Stimulated activated CD4-positive, alpha-beta T cell treated with anti-CD3 and anti-CD28 coated beads, Interleukin-4, amount 100 ng/mL, for 48 hours (primary cell): ENCODE measurements at places on chromosomes 3 and 15.

GRCh38 chr3:115108614-115109013, 38.5 kb downstream of the ZBTB20 start:
- no peak for DNase-seq

DNA sequence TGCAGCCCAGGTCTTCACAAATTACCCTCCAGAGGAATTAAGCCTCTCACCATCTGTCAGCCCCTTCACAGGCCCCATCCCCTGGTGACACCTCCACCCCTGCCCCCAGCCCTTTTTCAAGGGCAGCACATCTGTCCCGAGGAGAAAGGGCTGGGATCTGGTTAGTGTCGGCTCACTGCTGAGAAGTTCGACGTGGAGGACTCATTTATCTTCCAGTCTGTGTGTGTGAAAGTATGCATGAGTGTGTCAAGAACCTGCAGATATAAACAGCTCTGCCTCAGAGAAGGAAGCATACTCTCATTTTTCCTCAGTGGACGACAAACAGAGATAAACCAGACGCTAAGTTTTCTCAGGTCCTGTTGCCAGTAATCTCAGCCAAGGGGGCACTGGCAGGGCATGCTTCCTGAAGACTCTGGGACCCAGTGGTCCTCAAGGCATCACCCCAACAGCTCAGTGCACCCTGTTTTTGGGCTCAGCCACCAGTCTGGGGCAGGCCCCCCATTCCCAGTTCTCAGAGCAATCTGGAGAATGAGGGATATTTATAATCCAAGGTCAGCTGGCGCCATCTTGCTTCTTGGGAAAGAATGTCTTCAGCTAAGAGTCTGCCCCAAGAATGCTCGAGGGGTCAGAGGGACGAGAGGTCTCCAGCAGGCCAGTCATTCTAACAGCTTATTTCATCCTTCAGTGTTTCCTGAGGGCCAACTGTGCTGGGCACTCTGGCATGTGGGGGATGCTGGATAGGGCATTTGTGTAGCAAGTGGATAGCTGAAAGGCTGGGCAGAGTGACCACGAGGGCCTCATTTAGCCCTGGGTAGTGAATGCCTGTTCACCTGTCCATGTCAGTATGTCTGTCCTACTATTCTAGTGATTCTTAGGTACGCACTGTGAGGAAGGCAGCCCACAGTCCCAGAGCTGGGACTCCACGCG, 73.6 kb downstream of the ADCY5 start:
- DNase-seq, result no peak

DNA sequence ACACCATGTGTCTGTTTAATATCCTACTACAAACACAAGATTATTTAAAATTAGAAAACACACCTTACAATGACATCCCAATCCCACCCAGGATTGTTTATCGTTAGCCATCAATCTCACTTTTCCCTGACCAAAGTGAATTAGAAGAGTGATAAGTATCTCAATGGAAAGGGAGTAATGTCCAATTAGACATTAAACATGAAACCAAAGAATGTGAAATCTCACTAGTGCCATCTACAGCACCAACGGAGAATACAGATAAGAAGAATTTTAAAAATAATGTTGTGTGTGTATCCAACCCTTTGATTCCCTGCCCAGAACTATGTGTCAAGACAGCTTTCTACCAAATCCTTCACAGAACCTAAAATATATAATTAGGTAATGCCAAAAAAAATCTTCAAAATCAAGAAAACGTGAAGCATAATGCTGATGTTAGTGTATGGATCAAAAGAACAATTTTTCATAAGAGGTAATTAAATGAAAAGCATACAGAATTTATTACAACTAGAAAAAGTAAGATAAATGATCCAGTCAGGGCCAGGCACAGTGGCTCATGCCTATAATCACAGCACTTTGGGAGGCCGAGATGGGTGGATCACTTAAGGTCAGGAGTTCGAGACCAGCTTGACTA, 64.2 kb downstream of the SCAPER start:
- no peak for DNase-seq

DNA sequence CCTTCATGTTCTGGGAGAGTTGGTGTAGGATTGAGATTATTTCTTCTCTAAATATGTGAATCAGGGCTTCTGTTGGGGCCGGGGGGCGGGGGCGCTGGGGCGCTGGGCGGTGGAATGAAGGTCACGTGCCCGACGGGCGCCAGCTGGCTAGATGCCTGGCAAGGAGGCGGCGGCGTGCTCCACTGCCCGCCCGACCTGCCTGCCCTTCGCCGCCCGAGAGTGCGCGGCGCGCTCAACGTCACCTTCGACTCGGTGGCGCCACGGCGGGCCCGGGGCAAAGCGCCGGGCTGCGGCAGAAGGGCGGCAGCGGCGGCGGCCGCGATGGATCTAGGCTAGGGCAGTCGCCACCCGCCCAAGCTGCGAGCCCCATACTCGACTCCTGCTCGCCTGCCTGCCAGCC, 47.0 kb upstream of the LHFPL4 start:
- DNase-seq, result peak; percentile 16

DNA sequence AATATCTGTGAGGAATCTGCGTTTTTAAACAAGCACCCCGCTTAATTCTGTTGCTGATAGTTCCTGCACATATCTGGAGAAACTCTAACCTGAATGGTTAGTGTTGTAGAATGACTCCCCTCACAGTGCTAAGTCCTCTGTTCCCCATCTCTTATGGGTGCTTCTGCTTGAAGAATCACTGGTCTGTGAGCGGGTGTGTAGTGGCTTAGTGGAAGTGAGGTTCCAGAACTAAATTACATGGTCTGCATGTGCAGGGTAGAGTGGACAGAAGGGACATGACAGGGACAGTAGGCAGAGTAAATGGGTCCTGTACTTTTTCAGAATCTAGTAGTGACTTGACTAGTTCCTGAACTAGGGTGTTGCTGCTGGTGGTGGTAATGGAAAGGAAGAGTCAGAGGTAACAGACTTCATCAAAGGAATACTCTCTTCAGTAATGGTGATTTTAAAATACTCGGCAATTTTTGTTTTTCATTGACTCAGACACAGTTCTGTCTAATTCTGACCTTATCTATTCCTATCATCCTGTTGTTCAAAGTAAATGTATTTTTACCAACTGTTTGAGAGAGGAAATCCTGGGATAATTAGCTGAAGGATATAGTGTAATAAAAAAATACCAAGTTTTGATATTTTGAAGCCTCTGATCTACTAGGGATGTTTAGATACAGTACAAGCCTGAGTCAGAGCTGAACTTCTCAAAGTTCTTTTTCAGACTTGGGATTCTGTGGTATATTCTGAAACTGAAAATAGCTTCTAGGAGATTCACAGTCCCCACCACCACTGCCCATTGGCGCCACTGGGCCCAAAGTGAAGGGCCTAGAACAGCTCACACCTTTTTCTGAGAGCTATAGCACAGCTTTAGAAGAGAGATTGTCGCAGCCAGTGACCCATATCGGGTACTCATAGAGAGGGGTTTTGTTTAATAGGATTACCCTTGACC, 55.5 kb downstream of the FNDC3B start:
- DNase-seq, result no peak

GRCh38 chr15:85439996-85440395, 59.6 kb downstream of the AKAP13 start:
- no peak for DNase-seq

DNA sequence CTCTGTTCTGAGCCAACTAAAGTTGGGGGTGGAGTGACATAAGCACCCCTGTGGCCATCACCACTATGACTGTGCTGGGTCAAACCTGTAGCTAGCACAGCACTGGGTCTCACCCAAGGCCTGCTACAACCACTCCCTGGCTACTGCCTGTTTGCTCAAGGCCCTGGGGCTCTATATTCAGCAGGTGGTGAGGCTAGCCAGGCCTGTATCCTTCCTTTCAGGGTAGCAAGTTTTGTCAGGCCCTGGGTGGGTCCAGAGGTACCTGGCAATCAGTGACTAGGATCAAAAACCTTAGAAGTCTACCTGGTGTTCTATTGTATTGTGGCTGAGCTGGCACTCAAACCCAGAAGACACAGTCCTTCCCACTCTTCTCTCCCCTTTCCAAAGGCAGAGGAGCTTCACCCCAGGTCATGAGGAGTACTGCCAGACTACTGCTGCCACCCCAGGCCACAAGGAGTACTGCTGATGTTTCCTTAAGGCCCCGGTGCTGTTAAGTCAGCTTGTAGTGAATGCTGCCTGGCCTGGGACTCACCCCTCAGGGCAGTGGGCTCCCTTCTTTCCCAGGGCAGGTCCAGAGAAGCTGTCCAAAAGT, 170.8 kb downstream of the IGSF11 start:
- no peak for DNase-seq

GRCh38 chr15:89326316-89326715, 8.3 kb downstream of the POLG start:
- no peak for DNase-seq

- DNase-seq, result no peak
Measured at GRCh38 chr15:31523655-31524049, 197.0 kb downstream of the KLF13 start.

GRCh38 chr3:60743631-60744164, 507.6 kb downstream of the FHIT start:
- DNase-seq, result no peak

DNA sequence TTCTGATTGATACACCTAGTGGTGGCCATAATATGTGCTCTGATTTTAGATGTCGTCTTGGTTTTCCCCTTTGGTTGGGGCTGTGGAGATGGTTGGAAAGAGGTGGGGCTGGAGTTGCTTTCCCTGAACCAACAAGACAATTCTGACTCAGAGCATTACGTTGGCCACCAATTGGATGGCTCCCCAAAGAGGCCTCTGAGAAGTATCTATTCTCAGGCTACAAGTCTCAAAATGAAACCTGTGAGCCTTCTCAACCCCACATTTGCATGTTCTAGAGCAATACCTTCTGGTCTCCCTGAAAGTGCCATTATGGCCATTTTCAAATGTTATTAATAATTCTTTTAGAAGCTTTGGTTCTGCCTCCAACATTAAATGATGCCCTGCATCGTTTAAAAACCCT, 188.4 kb upstream of the WNT5A start:
- DNase-seq, result no peak

DNA sequence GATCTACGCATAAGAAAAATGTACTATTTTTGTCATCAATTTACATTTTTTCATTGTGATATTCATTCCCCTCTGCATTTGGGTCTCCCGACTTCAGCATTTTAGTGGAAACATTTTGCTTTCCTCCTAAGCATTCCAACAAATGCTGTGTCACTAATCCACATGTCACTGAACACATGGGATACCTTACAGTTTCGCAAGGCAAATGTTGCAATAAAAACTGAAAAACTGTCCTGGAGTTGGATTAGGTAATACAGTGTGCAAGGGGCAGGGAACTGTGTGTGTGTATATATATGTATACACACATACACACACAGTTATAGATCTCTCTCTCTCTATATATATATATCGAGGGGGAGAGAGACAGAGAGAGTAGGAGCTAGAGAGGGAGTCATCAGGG, 632.2 kb downstream of the MAGI1 start:
- DNase-seq, result no peak

- DNase-seq, result no peak
Measured at GRCh38 chr15:34353627-34354026, 10.5 kb downstream of the NUTM1 start.

- DNase-seq, result no peak
Measured at GRCh38 chr3:11907667-11908660, 61.3 kb upstream of the TAMM41 start.

GRCh38 chr15:65082303-65082953, 5.9 kb downstream of the KBTBD13 start:
- DNase-seq, result no peak

DNA sequence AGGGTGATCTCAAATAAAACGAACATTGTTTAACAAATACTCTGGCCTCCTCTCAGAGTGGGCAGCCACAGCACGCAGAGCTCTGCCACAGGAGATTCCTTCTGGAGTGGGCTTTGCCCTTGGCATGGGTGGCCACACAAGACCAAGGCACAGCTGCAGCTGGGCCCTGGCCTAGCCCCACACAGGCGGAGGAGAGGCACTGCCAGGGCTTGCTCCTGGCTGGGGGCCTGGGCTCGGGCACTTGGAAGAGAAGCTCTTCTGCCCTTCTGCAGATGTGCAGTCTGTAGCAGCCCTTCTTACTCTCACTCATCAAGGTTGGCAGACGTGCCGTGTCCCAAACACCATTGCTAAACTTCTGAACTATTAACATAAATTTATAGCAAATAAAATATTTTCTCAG, 67.2 kb downstream of the CRTC3 start:
- DNase-seq, result no peak

- no peak for DNase-seq
Measured at GRCh38 chr3:104596551-104596950, 770.2 kb upstream of the ALCAM start.

DNA sequence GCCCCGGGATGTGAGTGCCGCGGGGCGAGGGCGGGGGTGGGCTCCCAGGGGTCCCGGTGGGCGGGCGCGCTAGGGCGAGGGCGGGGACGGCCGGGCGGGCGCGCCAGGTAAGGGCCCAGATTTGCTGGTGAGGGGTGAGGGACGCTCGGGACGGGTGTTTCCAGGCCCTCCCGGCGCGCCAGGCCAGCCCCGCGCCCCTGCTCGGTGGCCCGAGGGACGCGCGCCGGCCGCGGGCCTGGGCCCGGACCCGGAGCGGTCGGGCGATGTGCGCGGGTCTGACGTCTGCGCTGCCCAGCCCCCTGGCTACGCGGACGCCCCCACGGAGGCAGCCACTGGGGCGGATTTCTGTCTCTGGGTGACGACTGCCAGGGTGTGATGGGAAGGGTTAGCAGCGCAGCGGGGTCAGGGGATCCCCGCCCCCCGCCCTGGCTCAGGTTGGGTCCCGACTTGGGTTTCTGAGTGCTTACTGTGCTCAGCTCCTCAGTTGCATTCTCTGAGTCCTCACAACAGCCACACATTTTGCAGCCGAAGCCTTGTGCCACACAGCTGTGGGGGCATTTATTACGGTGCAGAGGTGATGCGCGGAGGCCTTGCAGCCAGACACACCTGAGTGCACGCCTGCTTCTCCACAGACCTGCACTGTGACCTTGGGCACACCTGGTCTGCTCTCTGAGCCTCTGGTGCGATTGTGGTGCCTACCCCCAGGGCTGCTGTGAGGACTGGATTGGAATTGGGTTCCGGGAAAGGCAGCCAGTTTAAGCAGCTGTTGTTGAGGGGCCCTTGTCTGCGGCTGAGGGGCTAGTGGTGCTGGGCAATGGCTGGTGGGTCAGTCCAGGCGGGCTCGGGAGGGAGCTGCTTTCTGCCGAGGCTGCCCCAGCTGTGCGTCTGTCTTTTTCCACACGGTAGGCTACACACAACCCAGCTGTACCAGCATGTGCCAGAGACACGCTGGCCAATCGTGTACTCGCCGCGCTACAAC, 523 bp downstream of the HDAC11 start:
- DNase-seq, result no peak

- no peak for DNase-seq
Measured at GRCh38 chr3:129756871-129757270, 136.6 kb downstream of the TMCC1 start.

DNA sequence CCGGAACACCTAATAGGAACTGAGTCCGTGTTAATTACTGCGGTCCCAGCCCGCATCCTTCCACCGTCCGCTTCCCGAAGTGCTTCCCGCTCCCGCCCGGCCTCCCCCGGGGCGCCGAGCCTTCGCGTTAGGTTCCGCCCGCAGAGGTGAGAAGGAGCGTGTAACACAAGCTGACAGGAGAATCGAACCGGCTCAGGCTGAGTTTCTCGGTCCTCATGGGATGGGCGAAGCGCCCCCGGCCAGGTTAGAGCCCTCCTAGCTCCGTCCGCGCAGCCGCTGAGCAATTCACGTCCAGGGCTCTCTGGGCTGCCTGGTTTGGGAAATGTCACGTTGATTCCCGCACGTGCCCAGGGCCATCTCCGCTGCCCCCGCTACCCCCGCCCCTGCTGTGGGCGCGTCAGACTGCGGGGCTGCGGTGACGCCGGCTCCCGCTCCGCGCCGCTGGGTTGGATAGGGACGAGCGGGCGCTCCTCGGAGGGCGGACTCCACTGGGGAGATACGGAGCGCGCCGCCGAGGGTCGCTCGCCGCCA, 954 bp downstream of the CLDN11 start:
- no peak for DNase-seq
